ENCODE measurements at places on chromosomes 12 and 14.
A peak's percentile ranks its signal among the peaks of the same experiment; 100 is the strongest.

GRCh38 chr14:65180725-65181025, 78.4 kb upstream of the MAX start:
- DNase-seq = no peak

DNA sequence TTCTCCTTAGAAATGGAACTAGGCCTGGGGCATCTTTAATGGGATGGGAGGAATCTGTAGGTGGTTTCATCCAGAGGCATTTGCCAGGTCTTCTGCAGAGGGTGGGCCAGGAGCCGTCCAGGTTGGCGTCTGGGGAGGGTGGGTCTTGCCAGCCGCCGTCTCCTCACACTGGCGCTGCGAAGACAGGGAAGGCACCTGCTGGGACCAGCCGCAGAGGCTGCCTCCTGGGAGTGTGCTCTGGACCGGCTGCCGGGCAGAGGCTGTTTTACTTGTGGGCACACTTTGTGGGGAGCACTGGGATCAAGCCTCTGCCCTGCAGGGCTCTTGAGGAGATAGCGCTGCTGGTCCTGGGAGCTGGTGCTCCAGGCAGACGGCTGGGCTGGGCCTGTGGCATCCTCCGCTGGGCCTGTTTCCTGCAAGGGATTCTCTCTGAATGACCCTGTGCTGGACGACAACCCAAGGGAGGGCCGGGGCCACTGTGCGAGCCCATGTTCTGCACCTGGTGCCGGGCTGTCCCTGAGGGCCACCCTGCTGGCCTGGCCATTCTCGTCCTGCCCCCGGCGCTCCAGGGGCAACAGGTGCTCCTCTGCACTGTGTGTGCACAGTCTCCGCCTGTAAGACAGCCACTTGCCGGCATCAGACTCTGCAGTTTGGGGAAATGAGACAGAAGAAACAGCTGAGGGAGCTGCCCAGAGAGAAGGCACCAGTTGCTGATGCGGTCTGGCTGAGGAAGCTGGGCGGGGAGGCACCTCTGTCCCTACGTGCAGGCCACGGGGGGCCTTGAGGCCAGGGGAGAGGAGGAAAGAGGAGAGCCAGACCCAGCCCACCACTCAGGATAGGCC, 10.0 kb upstream of the TEX22 start:
- DNase-seq = peak; percentile 47

DNA sequence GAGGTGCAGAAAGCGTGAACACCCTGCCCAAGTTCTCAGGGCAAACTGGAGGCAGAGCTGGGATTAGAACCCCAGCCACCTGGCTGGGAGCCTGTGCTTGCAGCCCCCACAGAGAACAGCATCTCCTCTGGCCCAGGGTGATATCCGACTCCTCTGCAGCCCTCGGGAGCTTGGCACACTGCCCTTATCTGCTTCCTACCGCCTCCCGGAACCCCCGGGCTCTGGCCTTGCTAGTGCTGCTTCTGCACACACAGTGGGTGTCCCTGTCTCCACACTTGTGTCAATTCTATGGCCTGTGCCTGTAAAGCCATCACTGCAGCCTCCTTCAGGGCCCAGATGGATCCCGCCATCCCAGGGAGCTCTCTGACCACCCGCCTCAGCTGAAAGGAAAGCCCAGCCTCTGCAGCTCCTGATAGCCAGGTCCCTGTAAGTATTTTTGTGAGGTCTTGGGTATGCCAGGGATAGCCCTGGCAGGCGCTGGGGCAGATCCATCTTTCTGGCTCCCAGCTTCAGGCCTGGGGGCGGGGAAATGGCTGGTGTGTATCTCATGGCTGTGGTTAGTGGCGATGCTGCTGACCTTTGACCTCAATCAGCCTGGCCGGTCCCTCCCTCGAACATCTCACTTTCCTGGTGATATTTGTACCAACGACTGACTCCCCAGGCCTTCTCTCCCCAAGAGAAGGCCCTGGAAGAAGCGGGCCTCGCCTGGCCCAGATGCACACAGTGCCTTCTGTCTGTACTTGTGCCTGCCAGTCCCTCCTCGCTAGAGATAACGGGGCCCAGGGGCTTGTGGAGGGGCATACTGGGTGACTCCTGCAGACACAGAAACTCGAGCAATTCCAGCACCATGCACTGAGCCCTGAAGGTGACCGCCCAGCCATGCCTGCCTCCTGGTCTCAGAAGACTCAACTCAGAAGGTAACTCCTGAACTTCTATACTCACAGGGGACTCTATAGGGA, 183.8 kb downstream of the CALM1 start:
- no peak for DNase-seq

DNA sequence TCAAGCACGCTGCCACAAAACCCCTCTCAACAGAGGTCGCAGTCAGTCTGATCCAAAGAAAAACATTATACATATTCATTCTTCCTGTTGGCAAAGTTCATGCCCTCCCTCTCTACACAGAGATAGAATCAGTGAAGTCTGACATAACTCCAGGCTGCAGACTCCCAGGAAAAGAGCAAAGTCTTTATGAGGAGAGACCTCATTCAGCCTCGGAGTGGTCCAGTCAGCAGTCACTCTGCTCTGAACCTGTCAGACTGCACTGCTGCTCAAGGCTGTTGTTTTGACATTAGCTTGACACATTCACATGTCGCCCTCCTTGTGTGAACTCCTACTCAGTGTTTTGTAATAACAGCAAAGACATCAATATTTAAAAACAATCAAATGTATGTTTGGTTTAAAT, 241.2 kb upstream of the G2E3 start:
- DNase-seq = no peak

- DNase-seq = peak; percentile 15
Observed at GRCh38 chr14:56555921-56556570, 23.6 kb upstream of the TMEM260 start.

GRCh38 chr14:35351897-35352273, 52.7 kb downstream of the NFKBIA start:
- no peak for DNase-seq

- DNase-seq = no peak
Observed at GRCh38 chr14:32169191-32169590, 32.7 kb upstream of the RNU6-7 start.

- peak; percentile 86 for DNase-seq
Observed at GRCh38 chr12:92143686-92144630, 1.7 kb downstream of the BTG1 start.

DNA sequence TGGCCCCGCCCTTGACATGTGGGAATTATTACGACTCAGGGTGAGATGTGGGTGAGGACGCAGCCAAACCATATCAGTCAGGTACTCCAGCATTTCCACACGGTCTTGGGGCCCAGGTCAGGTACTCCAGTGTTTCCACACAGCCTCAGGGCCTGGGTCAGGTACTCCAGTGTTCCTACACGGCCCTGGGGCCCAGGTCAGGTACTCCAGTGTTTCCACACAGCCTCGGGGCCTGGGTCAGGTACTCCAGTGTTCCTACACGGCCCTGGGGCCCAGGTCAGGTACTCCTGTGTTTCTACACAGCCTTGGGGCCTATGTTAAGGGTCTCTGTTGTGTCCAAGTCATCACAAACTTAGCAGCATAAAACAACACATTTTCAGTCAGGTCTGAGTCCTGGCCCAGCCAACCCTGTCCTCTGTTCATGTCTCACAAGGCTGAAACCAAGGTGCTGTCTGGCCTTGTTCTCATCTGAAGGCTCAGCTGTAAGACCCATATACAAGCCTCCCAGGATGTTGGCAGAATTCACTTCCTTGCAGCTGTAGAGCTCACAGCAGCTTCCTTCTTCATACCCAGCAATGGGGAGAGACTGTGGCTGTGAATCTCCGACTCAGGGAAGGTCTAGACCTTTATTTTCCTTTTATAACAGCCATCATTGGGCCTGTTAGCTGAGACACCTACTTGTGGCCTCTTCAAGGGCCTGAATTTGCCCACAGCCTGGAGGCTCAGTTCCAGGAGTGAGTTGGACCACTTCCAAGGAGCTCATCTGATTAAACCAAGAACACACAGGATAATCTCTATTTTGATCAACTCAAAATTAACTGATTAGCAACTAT, 107.6 kb upstream of the SFSWAP start:
- no peak for DNase-seq
